ENCODE measurements at places on chromosomes 4 and X. TPM values are rescaled to one million over a fixed set of nuclear protein-coding genes. Genes with fewer than 3 reads are reported as not detected.

The MAML3 gene
- total RNA-seq, result 1.0 TPM

The CT45A5 gene
- total RNA-seq, result not detected

The HTT gene
- total RNA-seq, result 29.4 TPM

The FGFR3 gene
- 8.1 TPM for total RNA-seq

The ARAP2 gene
- total RNA-seq, result 10.1 TPM

The FGB gene
- total RNA-seq, result 2.9 TPM

The MAP3K15 gene
- 1.7 TPM for total RNA-seq

The FATE1 gene
- total RNA-seq, result not detected

The HMX1 gene
- total RNA-seq, result not detected

DNA sequence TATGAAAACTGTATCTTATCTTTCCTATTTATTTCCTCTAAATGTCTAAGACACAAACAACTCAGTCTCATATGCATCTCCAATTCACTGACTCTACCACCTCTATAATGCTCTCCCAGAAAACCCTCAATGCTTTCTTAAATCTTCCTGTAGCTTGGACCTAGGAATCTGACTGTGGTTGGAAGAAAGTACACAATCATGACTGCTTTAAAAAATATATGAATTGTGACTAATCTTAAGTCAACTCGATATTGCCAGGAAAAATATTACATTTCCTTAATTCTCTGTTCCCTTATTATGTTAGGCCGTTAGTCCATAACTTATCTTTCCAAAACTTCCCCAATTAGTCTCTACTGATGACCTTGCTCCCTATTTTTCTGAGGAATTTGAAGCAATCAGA is 87.0 kb downstream of the SPCS3 start:
- DNase-seq, result no peak

GRCh38 chr4:89894649-89895550 is at the start of gene MMRN1:
TSS of gene MMRN1 (plus strand) at chr4:89894854. CDS start at chr4:89894972, 118 bp downstream.
- DNase-seq, result no peak

GRCh38 chr4:1972414-1972813 is 36.4 kb downstream of the NELFA start:
- DNase-seq, result no peak

- no peak for DNase-seq
Measured at GRCh38 chrX:155134255-155134654, 62.9 kb downstream of the BRCC3 start.

- no peak for DNase-seq
Measured at GRCh38 chr4:85837439-85837733, 362.4 kb downstream of the ARHGAP24 start.

GRCh38 chrX:133346026-133346425 is 69.3 kb downstream of the GPC4 start:
- no peak for DNase-seq

DNA sequence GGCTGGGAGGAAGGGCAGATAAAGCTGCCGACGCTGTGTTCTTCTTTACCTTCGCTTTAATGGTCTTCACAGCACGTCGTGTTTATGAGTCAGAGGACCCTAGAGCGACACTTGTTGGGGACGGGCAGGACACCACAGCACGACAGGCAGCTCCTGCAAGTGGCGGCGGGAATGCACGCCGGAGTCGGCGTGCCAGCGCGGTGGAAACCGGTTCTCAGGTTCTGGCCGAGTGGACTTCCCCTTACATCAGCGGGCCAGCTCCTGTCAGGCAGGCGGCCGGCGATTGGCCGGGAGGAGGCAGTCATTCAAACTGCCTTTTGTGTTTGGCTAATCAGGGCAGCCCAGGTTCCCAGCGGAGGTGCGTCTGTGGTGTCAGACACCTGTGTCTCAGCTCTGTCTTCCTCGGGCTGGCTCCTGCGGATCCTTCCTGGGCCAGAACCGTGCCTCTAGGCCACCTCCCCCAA is 150.9 kb downstream of the SHROOM3 start:
- no peak for DNase-seq

- no peak for DNase-seq
Measured at GRCh38 chrX:102067966-102068723, 57.3 kb upstream of the TCEAL2 start.

- DNase-seq, result no peak
Measured at GRCh38 chr4:121535351-121535750, 154.5 kb upstream of the QRFPR start.

DNA sequence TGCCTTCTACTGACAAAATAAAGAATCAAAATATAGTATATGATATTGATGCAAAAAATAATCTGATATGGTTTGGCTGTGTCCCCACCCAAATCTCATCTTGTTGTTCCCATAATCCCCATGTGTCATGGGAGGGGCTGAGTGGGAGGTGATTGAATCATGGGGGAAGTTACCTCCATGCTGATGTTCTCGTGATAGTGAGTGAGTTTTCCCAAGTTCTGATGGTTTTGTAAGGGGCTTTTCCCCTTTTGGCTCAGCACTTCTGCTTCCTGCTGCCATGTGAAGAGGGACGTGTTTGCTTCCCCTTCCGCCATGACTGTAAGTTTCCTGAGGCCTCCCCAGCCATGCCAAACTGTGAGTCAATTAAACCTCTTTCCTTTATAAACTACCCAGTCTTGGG is 70.2 kb downstream of the TMEM165 start:
- DNase-seq, result no peak

- DNase-seq, result no peak
Measured at GRCh38 chr4:53562409-53562808, 28.9 kb downstream of the LNX1 start.

DNA sequence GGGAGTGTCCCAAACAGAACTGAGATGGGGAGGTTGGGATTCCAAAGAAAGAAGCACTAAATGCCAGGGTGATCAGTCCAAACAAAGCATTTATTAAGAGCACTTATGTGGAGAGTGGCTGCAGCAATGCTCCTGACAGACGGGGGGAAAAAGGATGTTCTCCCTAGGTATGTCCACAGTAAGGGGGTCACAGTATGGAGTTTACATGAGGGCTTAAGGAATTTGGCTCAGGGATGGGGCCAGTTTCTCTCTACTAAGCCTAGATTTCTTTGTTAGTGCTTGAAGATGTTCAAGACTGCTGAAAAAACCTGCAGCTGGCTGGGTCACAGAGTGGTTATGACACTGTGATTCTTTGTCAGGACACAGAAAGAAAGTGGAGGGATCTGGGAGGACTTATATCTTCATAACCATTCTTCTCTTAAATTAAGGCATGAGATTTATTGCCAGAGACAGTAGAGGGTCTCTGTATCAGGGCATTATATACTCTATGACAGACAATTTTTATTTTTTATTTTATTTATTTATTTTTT is 1468.0 kb downstream of the C4orf33 start:
- DNase-seq, result no peak

- DNase-seq, result no peak
Measured at GRCh38 chrX:19686876-19687275, 171.6 kb upstream of the MAP3K15 start.

GRCh38 chrX:486325-486724 is 99.6 kb upstream of the PPP2R3B start:
- no peak for DNase-seq

DNA sequence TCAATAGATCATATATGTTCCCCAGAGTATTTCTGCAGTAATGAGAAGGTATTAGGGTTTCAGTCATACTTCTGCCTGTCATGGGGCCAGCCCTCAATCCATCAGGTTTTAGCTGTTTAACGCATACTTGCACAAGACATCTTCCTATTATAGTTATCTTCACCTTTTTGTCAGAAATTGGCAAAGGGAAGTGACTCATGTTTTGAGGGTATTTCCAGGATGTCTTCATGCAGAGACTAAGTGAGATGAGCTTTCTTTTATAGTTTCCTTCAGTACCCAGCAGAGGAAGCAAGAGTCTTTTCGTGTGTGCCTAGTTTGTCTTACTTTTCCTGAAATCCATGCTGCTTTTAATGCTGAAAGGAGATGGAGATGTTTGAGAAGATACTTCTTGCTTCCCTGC is 9.5 kb downstream of the CSTF2 start:
- DNase-seq, result no peak

DNA sequence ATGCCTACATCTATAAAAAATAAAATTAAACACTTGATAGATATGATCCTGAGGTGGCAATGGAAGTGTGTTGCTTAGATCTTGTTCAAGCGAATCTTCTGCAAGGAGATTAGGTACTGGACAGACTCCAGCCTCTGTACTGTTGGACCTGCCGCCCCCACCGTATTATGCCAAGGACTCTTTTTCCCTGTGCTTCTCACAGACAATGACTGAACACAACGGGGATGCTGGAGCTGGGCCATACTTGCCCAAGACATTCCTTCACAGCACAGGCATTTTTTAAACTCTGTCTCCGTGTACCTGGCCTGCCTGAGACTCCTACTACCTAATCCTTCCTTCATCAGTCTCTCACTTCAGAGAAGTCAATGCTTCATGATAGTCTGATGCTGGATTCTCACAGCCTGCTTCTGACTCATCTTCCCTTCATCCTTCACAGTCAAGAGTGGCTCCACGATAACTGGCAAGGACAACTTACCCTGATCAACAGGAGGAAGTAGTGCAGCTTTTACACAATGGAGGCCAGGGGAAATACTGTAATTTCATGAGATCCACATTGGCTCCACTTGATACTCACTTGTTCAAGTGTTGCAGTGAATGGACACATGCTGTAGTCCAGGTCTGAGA is 754.6 kb upstream of the AGA start:
- no peak for DNase-seq

GRCh38 chr4:116183241-116183640 is 902.1 kb downstream of the TRAM1L1 start:
- no peak for DNase-seq

GRCh38 chrX:37958525-37959211 is 47.7 kb upstream of the SYTL5 start:
- no peak for DNase-seq

DNA sequence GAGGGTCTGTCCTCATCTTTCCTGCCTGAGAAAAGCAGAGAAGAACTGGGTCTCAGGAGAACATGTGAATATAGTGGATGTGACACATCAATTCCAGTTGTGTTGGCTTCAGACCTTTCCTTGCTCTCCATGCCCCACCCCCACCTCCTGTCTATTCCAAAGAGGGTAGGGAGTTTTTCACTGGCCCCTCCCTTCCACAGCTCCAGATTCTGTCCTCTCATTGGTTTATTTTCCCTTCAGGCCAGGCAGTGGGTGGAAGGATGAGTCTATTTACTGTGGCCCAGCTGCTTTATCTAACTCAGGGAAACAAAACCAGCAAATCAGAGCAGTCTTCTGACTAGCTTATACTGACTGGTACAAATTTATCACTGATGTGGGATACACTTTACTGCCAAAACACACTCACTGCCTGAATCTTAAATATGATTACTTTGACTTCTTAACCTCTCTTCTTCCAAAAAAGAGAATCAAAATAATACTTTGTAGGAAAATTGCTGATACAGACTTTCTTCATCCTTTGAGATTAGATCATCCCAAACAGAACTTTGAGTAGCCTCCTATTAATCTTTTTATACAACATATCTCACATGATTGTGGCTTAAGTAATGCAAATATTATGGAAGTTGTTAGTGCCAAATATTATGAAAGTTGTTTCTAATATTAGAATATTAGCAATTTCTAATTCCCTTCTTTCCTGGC is 221.2 kb downstream of the MID1 start:
- no peak for DNase-seq

- DNase-seq, result no peak
Measured at GRCh38 chr4:175103403-175103802, 185.2 kb downstream of the ADAM29 start.

DNA sequence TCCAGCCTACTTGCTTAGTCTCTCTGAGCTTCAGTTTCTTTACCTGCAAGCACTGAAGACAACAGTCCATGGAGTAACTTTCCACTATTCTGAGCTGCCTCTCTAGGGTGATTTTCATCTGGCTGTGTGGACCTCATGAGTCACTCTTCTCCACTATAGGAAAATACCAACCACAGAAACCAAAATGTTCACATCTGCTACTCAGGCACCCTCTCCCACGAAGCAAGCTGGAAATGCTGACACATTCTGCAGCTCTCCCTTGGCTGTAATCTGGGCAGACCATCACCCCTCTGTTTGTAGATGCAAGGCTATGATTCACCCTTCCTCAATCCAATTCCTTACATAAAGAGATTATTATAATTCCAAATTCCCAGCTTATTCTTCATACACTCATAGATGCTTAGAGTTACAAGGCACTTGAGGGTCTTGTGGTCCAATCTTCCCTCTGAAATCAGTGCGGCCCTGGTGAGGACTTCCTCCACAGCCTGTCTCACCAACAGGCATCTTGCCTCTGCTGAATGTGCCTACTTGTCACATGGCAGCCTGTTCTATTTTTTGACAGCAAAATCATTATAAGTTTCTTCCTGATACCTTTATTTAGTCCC is 97.0 kb upstream of the LNX1 start:
- DNase-seq, result peak; percentile 48

- no peak for DNase-seq
Measured at GRCh38 chr4:38045289-38045988, 85.2 kb downstream of the PTTG2 start.

DNA sequence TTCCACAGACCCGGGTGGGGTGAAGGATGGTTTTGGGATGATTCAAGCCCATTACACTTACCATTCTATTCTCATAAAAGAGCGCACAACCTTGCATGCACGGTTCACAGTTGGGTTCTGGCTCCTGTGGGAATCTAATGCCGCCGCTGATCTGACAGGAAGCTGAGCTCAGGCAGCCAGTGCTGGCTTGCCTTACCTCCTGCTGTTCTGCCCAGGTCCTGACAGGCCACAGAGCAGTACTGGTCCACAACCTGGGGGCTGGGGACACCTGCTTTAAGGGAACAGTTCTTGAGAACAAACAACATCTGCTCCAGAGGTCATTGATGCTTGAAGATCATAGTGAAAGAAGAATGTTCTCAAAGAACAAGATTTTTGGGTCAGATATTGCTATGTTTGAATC is 8.0 kb upstream of the HS3ST1 start:
- no peak for DNase-seq

DNA sequence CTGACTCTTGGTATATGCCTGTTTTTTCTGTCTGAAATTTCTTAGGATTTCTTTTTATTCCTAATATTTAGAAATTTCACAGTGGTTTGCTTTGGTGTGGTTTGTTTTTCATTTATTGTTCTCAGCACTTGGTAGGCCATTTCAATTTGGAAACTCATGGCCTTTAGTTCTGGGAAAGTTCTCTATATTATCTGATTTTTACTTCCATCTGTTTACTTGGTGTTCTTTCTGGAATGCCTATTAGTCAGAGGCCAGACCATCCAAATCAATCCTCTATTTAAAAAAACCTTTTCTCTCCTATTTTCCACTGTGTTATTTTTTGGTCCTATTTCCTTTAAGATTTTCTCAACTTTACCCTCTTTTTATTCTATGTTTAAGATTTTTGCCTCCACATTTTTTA is 188.1 kb upstream of the SFRP2 start:
- DNase-seq, result no peak

GRCh38 chr4:2929469-2929868 is 33.7 kb downstream of the NOP14 start:
- no peak for DNase-seq

GRCh38 chrX:111124418-111124817 is 28.4 kb downstream of the PAK3 start:
- DNase-seq, result no peak

GRCh38 chr4:185811509-185812364 is at the start of gene SORBS2:
TSS of gene SORBS2 (minus strand) at chr4:185812194. CDS start at chr4:185690571, 121,623 bp downstream.
- no peak for DNase-seq

DNA sequence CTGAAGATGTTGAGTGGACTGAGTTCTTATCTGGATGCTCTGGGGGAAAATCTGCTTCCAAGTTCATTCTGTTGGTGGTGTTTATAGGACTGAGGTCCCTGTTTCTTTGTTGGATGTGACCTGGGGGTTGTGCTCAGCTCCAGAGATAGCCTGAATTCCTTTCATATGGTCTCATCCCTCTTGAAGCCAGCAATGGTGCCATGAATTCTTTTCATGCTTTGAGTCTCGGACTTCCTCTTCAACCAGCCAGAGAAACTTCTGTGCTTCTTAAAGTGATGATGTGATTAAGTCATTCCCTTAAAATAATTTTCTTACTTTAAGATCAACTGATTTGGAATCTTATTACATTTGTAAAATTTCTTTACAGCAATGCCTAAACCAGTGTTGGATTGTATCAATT is 233.8 kb upstream of the UGT8 start:
- peak; percentile 63 for DNase-seq
